ENCODE measurements at places on chromosomes 4 and X. TPM values are rescaled to one million over a fixed set of nuclear protein-coding genes. Genes with fewer than 3 reads are reported as not detected.
A peak's percentile ranks its signal among the peaks of the same experiment; 100 is the strongest.

DNA sequence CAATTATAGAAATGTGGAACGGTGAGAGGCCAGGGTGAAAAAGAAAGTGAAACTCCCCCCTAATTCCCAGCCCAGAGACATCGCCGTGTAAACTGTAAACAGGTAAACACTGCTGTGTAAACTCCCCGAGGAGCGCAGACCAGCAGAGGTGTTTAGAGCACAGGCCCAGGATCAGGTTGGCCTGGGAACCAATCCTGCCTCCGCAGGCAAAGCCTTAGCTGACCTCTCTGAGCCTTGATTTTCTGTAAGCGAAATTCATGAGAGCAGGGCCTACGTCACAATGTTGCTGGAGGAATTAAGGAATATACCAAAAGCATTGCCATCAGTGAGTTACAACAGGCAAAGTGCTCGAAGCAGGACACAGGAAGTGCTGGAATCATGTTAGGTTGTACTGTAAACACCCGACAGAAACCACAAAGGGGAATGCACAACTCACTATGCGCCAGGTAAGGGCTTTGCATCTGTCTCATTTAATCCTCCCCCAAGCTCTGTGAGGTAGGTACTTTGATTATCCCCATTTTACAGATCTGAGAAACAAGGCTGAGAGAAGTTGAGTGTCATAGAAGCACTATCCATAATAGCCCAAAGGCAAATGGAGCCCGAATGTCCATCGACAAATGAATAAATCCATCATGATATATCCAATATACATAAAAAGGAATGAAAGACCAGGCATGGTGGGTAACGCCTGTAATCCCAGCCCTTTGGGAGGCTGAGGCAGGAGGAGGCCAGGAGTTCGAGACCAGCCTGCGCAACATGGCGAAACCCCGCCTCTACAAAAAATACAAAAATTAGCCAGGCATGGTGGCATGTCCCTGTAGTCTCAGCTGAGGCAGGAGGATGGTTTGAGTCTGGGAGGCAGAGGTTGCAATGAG, 30.7 kb upstream of the KIAA0232 start:
- H3K4me3 ChIP-seq: no peak overlapping the region
- H3K36me3 ChIP-seq: no peaks in the 10 kb centered on the region
- DNase-seq: no peak
- peaks cover 20% of the 10 kb centered on the region for H3K4me1 ChIP-seq

DNA sequence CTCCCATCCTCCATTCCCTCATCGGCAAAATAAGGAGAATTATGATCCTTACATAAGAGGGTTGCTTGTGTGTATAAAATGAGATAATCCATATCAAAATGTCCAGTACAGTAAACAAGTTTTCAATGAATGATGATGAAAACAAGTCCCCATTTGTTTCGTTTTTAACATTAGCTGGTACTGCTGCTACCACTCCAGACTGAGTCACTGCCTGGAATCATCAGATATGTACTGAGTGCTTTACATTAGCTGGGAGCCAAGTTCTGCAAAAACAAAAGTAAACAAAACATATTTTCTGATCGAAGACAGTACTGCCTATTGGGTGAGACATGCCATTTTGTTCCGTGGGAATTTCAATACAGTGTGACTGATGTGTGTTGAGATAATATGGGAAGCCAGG, 123.2 kb upstream of the IGFBP7 start:
- no peaks in the 10 kb centered on the region for H3K27me3 ChIP-seq
- H3K4me3 ChIP-seq: no peak overlapping the region

DNA sequence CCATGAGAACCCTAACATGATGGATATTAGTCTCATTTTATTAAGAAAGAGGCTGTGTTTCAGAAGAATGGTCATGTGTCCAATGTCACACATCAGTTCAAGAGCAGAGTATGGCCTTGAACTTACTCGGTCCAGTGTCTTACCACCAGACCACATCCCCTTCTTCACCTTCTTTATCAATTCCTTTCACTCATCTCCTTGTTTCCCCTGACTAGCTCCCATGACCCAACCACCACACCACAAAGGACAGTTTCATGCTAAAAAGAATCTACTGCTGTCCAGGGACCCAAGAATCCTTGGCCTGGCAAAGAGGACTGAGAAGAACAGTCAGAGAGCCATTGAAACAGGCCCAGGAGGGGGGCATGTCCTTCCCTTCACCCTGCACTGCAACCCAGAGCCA, 33.6 kb upstream of the MSN start:
- no peaks in the 10 kb centered on the region for H3K36me3 ChIP-seq
- H3K4me1 ChIP-seq: peaks cover 13% of the 10 kb centered on the region
- H3K27ac ChIP-seq: no peak overlapping the region
- H3K4me3 ChIP-seq: no peak overlapping the region
- no peak for DNase-seq

DNA sequence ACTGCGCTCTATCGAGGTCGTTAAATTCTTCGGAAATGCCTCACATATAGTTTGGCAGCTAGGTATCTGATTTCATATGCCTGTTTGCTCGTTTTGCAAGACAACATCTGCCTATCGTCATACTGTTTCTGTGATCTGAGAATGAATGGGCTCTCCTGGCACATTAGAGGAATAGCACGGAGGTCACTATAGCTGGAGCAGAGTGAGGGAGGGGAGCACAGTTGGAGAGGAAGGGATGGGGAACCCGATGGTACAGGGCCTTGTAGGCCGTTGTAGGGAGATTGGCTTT, 552 bp downstream of the IKBKG start:
- peaks cover 14% of the 10 kb centered on the region for H3K4me1 ChIP-seq
- H3K27me3 ChIP-seq: peaks cover 29% of the 10 kb centered on the region
- peaks cover under 1% of the 10 kb centered on the region for H3K36me3 ChIP-seq
- peak overlapping the region; percentile 88 for H3K27ac ChIP-seq

DNA sequence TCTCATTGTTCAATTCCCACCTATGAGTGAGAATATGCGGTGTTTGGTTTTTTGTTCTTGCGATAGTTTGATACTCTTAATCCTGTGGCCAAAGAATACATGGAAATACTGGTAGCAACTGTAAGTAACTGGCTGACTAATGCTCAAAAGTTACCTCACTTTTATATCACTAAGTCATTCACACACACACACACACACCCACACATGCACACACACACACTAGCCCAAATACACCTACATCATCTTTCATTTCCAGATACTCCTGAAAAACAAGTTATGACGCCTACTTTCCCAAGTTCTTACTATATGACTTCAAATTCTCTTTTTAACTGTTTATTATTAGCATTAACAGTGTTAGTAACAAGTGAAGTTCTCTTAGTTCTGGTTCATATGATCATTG, 101.3 kb downstream of the DCHS2 start:
- DNase-seq: no peak
- no peak overlapping the region for H3K4me3 ChIP-seq
- H3K4me1 ChIP-seq: no peaks in the 10 kb centered on the region

- H3K4me1 ChIP-seq: peaks cover 8% of the 10 kb centered on the region
- no peaks in the 10 kb centered on the region for H3K27me3 ChIP-seq
- peak; percentile 73 for DNase-seq
Observed at GRCh38 chr4:175330236-175330635, 412.1 kb downstream of the ADAM29 start.

The P2RY10 gene
- not detected for total RNA-seq

DNA sequence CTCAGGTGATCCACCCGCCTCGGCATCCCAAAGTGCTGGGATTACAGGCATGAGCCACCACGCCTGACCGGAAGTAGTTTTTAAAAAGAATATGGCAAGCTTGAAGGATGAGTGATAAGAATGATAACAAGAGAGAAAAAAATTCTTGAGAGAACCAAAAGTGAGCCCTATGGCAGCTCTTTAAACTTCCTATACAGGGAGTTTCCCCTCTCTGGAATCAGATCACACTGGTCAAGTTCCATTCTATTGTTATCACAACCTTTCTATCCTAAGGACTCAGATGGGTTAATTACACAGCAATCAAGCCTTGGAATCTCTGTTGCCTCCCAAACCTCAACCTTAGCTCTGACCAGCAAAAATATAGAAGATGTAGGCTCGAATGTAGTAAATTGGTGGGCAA, 33.8 kb upstream of the ZNF518B start:
- no peaks in the 10 kb centered on the region for H3K27me3 ChIP-seq
- H3K27ac ChIP-seq: no peak overlapping the region
- H3K36me3 ChIP-seq: no peaks in the 10 kb centered on the region

- no peaks in the 10 kb centered on the region for H3K4me1 ChIP-seq
- no peaks in the 10 kb centered on the region for H3K27me3 ChIP-seq
- DNase-seq: peak; percentile 39
- no peak overlapping the region for H3K4me3 ChIP-seq
- H3K36me3 ChIP-seq: no peaks in the 10 kb centered on the region
Observed at GRCh38 chr4:97589481-97590196, 553.6 kb downstream of the STPG2 start.

The CASP3 gene
- total RNA-seq: 28.6 TPM

The ODAPH gene
- total RNA-seq: not detected

The ARHGEF6 gene
- 0.35 TPM for total RNA-seq

DNA sequence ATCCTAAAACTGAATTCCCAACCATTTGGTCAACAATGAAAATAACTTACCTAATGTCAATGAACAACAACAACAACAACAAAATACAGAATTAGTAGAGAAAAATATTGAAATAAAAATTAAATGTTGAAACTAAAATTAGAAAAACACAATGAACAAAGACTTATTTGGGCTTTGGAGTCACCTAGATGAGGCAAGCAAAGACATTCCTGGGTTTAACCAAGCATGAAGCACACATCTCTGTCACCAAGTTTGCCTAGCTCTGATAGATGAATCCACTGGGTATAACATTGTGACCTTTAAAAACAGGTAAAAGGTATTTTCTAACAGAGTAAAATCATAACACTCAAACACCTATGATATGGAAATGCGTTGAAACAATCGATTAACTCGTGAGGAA, 13.2 kb upstream of the SYTL5 start:
- H3K4me1 ChIP-seq: peaks cover 15% of the 10 kb centered on the region
- no peak for DNase-seq
- peaks cover 45% of the 10 kb centered on the region for H3K27me3 ChIP-seq

DNA sequence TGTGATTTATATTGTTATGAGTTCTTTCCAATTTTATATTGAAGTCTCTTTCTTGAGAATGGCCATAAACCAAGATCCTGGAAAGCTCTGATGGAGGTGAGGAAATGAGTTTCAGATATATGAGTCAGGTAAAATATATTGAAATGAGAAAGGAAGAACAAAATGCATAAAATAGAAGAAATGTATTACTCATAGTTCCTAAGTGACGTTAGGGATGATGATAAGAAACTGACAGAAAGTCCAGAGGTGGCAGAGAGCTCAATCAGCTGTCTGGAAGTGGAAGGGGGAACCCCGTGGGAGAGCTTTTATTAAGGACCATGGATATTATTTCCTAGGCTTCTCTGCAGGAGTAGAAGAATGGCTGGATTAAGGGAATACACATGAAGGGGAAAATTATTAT, 24.6 kb downstream of the UGT2B7 start:
- no peaks in the 10 kb centered on the region for H3K27me3 ChIP-seq
- H3K4me3 ChIP-seq: no peak overlapping the region
- H3K36me3 ChIP-seq: no peaks in the 10 kb centered on the region
- H3K4me1 ChIP-seq: no peaks in the 10 kb centered on the region

DNA sequence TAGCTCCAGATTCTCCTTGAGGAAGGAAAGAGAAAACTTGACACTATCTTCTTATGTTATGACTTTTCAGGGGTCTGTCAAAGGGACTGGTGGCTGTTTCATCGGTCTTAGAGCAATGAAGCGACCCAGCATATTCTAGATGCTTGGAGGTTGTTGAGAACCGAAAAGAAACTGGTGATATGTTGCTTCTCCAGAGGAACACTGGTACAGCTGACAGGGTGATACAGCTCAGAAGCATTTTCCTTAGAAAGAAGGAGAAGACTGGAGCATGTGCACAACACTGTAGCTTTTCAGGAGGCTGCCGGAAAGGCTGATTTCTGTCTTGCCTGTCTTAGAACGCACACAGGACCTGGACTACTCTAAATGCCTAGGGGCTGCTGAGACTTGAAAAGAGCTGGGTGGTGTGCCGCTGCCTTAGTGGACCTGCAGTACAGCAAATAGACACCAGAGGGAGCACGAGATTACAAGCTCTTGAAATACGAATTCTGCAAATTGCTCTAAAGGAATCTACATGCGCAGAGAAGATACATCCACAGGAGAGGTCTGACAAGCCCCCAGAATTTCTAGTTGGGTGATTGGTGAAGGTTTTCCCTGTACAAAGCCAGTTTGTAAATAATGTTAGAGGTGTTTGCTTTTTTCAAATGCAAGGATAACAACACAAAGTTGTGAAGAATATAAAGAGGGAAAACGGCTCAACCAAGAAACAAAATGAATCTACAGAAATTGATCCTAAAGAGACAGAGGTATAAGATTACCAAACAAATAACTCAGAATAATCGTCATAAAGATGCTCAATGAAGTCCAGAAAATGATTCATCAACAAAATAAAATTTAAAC, 223.1 kb upstream of the DMD start:
- no peaks in the 10 kb centered on the region for H3K4me1 ChIP-seq
- H3K36me3 ChIP-seq: no peaks in the 10 kb centered on the region
- peak; percentile 71 for DNase-seq
- no peaks in the 10 kb centered on the region for H3K27me3 ChIP-seq
- H3K27ac ChIP-seq: no peak overlapping the region
- no peak overlapping the region for H3K4me3 ChIP-seq

- no peaks in the 10 kb centered on the region for H3K36me3 ChIP-seq
- no peak overlapping the region for H3K4me3 ChIP-seq
- H3K27me3 ChIP-seq: no peaks in the 10 kb centered on the region
- no peak overlapping the region for H3K27ac ChIP-seq
- no peak for DNase-seq
Observed at GRCh38 chr4:82694046-82694445, 104.5 kb downstream of the SCD5 start.

DNA sequence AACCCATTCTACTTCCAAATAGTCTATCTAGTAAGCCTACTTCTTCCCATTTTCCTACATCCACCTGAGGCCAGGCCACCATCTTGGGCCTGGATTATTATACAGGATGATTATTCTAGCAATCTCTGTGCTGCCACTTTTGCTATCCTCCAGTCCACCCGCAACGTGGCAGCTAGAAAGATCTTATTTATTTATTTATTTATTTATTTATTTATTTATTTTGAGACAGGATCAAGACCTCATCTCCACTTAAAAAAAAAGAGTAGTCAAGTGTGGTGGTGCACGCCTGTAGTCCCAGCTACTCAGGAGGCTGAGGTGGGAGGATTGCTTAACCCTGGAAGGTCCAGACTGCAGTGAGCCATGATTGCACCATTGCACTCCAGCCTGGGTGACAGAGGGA, 15.2 kb upstream of the BCOR start:
- no peaks in the 10 kb centered on the region for H3K36me3 ChIP-seq
- H3K4me1 ChIP-seq: peaks cover 5% of the 10 kb centered on the region
- DNase-seq: no peak
- no peak overlapping the region for H3K4me3 ChIP-seq
- peaks cover 46% of the 10 kb centered on the region for H3K27me3 ChIP-seq

The PALLD gene
- total RNA-seq: 94.6 TPM

DNA sequence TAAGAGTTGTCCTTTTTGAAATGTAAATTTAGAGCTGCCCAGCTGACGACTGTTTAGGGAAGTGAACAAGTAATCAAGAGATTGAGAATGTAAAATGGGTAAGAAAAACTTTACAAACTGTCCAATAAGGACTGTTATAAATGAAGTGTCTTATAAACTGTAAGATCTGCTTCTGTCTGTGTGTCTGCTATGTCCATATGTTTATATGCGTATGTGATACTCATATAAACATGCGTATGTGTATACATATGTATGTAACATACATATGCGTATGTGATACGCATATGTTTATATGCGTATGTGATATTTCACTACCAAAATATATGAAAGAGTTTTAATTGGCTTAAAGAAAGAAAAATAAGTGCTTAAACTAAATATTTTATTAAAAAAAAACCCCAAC, 416.0 kb upstream of the GALNTL6 start:
- H3K27ac ChIP-seq: no peak overlapping the region
- no peaks in the 10 kb centered on the region for H3K36me3 ChIP-seq
- no peaks in the 10 kb centered on the region for H3K4me1 ChIP-seq
- DNase-seq: no peak
- no peak overlapping the region for H3K4me3 ChIP-seq

The GAB3 gene
- total RNA-seq: 2.0 TPM

The GLRA2 gene
- not detected for total RNA-seq

The LRIT3 gene
- total RNA-seq: 0.22 TPM

The BMX gene
- not detected for total RNA-seq

Data from MCF 10A (cell line).